ENCODE measurements at places on chromosomes 7 and 10.

DNA sequence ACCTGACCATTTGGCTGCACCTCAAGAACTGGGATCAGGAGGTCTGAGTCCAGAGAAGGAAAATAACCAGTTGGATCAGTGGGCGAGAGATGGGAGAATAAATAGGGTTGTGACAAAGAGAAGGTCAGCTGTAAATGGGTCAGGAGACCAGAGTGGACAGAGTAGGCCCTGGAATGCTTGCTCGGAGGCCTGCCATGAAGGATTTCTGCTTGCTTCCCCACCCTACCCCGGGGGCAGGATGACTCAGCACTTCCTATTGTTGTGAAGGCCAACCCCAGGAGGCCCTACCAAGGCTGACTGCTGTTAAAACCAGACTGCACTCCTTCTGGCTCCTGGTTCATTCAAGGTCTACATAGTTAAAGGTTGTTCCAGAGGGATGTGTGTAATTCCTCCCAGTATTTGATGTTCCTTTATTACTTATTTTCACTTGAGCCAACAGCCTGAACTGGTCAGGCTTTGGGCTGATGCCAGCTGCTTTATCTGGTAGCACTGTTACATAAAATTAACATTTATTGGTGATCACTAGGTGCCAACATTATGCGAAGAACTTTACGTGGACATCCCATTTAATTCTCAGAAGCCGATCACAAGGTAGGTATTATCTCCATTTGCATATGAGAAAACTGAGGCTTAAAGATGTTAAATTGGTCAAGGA, 27.3 kb upstream of the IFRD1 start:
- peak; percentile 59 for DNase-seq

DNA sequence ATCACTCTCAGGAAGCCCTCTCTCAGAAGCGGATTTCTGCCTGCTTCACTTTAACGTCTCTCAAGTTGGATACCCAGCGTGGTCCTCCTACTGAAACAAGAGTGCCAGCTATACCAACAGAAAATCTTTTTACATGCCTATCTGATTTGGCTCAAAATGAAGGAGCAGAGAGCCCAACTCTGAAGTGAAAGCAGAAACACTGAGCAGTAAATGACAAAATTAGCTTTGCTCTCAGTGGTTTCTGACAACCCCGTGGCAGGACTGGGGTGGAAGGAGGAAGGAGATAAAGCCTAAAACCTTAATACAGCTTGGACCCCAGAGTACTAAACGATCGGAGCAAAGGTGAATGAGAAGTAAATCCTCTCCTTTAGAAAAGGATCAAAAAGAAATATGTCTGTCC, 25.1 kb upstream of the GPR37 start:
- no peak for DNase-seq

- no peak for DNase-seq
Measured at GRCh38 chr10:28444031-28444430, 88.9 kb upstream of the WAC start.

- DNase-seq: no peak
Measured at GRCh38 chr7:41459183-41459582, 243.7 kb downstream of the INHBA start.

DNA sequence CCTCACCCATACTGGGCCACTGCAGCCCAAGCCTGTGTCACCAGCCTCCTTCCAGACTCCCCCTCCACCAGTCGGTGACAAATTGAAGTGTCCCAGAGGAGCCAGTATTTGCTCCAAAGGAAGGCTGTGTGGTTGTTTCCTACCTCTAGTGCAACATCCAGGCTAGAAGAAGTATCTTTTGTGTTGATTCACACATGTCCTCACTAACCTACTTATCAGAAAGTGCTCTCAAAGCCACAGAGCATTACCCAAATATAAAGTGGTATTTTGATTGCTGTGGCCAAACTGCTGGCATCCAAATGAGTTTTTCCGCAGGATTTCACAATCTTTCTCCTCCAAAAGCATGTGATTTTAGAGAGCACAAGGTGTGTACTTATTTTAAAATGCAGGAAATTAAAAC, 134.8 kb downstream of the CUL2 start:
- no peak for DNase-seq

GRCh38 chr10:13765641-13766341, 179.0 kb downstream of the PRPF18 start:
- DNase-seq: no peak

- no peak for DNase-seq
Measured at GRCh38 chr7:118575393-118575948, 351.0 kb downstream of the ANKRD7 start.

- DNase-seq: no peak
Measured at GRCh38 chr7:43530553-43531410, 52.1 kb upstream of the STK17A start.

GRCh38 chr7:16479591-16479990, 14.1 kb upstream of the SOSTDC1 start:
- DNase-seq: no peak

GRCh38 chr7:89584896-89585295, 569.4 kb upstream of the STEAP1 start:
- DNase-seq: no peak
